ENCODE measurements at places on chromosomes 6 and 20. TPM values are rescaled to one million over a fixed set of nuclear protein-coding genes. Genes with fewer than 3 reads are reported as not detected.

Gene CPXM1
- polyA plus RNA-seq: 1.1 TPM

Gene COX7A2
- 747 TPM for polyA plus RNA-seq

Gene ANGPT4
- polyA plus RNA-seq: not detected

Gene PSMF1
- polyA plus RNA-seq: 163 TPM

Gene ADGB
- polyA plus RNA-seq: not detected

Gene LAMA5
- polyA plus RNA-seq: 10.1 TPM

Gene NCOA5
- 30.1 TPM for polyA plus RNA-seq

Gene LY6G6F
- 0.95 TPM for polyA plus RNA-seq

Gene ZFP57
- 1.3 TPM for polyA plus RNA-seq

Gene RFX6
- polyA plus RNA-seq: not detected

Gene PGBD1
- 0.64 TPM for polyA plus RNA-seq

Gene SPDEF
- not detected for polyA plus RNA-seq

Gene HUS1B
- 2.2 TPM for polyA plus RNA-seq

Gene GJA10
- not detected for polyA plus RNA-seq

Gene RAB44
- not detected for polyA plus RNA-seq

Gene FLRT3
- polyA plus RNA-seq: not detected

Gene RAB32
- 0.68 TPM for polyA plus RNA-seq

All from IgD-negative memory B cell (primary cell).